Effector memory CD4-positive, alpha-beta T cell (primary cell): ENCODE measurements at places on chromosomes 1 and 21.

- H3K27me3 ChIP-seq = no peaks in the 10 kb centered on the region
- H3K27ac ChIP-seq = peak overlapping the region; percentile 98
- peaks cover 22% of the 10 kb centered on the region for H3K4me1 ChIP-seq
- no peaks in the 10 kb centered on the region for H3K36me3 ChIP-seq
- peak overlapping the region; percentile 99 for H3K4me3 ChIP-seq
These were observed 575 bp downstream of the PCNT start for GRCh38 chr21:46324390-46325072.

DNA sequence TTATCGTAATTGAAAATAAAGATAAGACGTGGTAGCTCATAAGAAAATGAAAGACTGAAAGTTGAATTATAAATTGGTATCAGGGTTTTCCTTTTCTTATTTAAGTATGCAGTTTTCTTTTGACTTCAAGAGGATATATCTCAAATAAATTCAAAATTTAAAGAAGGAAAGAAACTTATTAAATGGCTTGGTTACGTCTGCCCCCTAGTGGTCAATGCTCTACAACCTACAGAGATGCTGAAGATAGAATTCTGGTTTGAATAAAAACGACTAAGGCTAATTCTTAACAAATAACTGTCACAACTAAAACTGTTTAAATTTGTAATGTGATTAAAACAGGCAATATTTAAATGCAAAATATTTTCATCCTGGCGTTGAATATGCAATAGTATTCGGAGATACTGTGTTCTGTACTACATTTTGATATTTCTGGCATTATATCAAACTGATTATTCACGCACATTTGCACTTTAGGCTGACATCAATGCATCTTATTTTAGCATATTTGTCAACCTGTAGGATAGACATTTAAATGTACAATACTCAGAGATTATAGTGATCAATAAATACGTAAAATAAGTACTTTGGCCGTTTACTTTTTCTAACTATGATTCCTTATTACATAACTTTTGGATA lies 26.8 kb downstream of the IFI44 start:
- no peaks in the 10 kb centered on the region for H3K4me1 ChIP-seq
- no peaks in the 10 kb centered on the region for H3K27me3 ChIP-seq
- H3K4me3 ChIP-seq = no peak overlapping the region
- H3K36me3 ChIP-seq = no peaks in the 10 kb centered on the region
- DNase-seq = peak; percentile 12

DNA sequence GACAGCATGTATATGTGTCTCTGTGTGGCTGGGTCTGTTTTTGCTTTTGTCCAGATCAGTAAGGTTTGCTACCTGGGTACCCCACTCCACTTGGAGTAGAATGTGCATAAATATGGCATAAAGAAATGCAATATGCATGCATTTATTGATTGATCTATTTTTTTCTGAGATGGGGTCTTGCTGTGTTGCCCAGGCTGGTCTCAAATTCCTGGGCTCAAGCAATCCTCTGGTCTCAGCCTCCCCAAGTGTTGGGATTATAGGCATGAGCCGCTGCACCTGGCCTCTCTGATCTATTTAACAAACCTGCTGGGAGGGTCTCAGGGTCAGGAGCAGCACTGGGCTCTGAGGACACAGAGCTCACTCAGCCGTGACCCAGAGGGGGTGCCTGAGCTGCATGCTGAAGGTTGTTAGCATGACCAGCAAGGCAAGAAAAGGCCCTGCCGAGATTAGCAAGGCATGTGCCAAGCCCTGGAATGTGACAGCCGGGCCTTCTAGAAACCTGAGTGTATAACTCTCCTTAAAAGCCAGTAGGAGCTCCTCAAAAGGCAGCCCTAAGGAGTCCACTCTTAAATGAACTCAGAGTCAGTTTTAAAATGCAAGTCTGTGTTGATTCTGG lies 22.5 kb downstream of the PCSK9 start:
- no peaks in the 10 kb centered on the region for H3K27me3 ChIP-seq
- DNase-seq = no peak
- no peaks in the 10 kb centered on the region for H3K36me3 ChIP-seq
- no peak overlapping the region for H3K27ac ChIP-seq

GRCh38 chr1:5509664-5510452 lies 482.4 kb downstream of the NPHP4 start:
- no peak overlapping the region for H3K27ac ChIP-seq
- peaks cover 3% of the 10 kb centered on the region for H3K27me3 ChIP-seq
- peaks cover 3% of the 10 kb centered on the region for H3K4me1 ChIP-seq

GRCh38 chr21:19322360-19322759 lies 918.8 kb upstream of the TMPRSS15 start:
- no peak for DNase-seq
- H3K4me1 ChIP-seq = no peaks in the 10 kb centered on the region
- H3K27ac ChIP-seq = no peak overlapping the region
- H3K27me3 ChIP-seq = no peaks in the 10 kb centered on the region

DNA sequence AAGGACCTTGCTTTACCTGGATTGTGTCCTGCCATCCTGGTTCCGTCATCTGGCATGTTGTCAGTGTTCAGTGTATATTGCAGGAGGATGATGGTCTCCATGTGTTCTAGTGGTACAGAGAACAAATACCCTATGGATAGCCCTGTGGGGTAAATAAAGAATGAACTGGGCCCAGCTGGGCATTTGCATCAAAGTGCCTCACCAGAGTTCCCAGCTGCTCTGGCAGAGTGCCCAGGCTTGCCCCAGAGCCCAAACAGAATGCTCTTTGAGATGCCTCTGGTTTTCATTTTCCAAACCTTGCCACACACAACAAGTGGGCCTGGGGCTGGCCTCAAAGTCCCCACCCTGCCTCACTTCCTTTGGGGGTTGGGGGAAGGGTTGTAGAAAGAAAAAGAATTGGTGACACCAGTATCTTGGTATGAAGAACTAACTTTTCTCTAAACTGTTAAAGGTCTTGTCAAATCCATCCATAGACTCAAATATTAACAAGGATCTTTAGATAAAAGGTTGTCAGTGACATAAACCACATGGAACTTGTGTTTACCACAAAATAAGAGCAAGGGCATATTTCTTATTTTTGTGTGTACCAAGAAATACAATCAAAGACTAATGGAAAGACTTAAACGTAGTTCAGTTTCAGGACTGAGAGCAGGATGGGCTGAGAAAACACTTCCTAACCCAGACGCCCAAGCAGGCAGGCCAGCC lies 82.2 kb downstream of the LMO4 start:
- no peak for DNase-seq
- H3K4me3 ChIP-seq = no peak overlapping the region
- no peaks in the 10 kb centered on the region for H3K36me3 ChIP-seq
- no peaks in the 10 kb centered on the region for H3K27me3 ChIP-seq
- H3K27ac ChIP-seq = no peak overlapping the region
- no peaks in the 10 kb centered on the region for H3K4me1 ChIP-seq

- no peaks in the 10 kb centered on the region for H3K4me1 ChIP-seq
- no peaks in the 10 kb centered on the region for H3K27me3 ChIP-seq
- H3K27ac ChIP-seq = no peak overlapping the region
- no peaks in the 10 kb centered on the region for H3K36me3 ChIP-seq
- H3K4me3 ChIP-seq = no peak overlapping the region
- no peak for DNase-seq
These were observed 22.6 kb downstream of the TUFT1 start for GRCh38 chr1:151562661-151563060.

- no peak overlapping the region for H3K4me3 ChIP-seq
- peaks cover 4% of the 10 kb centered on the region for H3K36me3 ChIP-seq
- DNase-seq = no peak
- H3K4me1 ChIP-seq = no peaks in the 10 kb centered on the region
These were observed 17.0 kb downstream of the LPGAT1 start for GRCh38 chr1:211813590-211813989.

DNA sequence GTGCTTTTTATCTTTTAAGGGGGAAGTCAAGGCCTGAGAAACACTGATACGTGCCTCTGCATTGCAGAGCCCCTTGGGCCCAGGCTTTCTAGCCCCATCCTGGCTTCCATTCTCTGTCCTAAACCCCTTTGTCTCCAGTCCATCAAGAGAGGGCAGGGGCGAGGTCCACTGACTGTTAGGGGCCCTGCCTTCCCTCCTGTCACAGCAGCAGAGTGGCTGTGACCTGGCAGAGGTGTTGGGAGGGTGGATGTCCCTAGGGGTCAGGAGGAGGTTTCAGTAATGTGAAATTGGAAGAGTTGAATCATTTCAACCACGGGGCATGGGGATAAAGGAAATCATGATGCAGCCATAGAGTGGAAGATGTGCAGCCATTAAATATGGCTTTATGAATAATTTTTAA lies 24.0 kb downstream of the SOX13 start:
- H3K27ac ChIP-seq = no peak overlapping the region
- H3K4me1 ChIP-seq = peaks cover 4% of the 10 kb centered on the region
- H3K27me3 ChIP-seq = no peaks in the 10 kb centered on the region
- no peak overlapping the region for H3K4me3 ChIP-seq
- no peaks in the 10 kb centered on the region for H3K36me3 ChIP-seq
